Activated CD8-positive, alpha-beta T cell treated with anti-CD3 and anti-CD28 coated beads, Interleukin-2, amount 10 ng/mL, durations not matched to agents 7 days and 5 days (primary cell): ENCODE measurements at places on chromosomes 13 and 19.

DNA sequence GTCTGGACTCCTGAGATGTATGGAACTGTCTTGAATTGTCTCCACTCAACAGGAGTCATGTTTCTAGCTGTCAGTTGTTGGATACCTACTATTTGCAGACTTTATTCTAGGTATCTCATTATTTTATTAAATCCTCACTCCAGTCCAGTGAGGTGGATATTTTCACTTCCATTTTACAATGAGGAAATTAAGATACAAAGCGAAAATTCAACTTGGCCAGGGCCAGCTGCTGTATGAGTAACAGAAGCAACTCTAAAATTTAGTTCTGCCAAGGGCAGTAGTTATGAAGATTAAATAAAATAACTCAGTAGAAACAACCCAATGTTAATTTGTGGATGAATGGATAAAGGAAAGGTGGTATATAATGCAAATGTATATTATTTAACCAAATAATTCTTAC is 12.6 kb upstream of the NDFIP2 start:
- DNase-seq = no peak

- no peak for DNase-seq
Measured at GRCh38 chr13:73103238-73103637, 44.4 kb downstream of the KLF5 start.

DNA sequence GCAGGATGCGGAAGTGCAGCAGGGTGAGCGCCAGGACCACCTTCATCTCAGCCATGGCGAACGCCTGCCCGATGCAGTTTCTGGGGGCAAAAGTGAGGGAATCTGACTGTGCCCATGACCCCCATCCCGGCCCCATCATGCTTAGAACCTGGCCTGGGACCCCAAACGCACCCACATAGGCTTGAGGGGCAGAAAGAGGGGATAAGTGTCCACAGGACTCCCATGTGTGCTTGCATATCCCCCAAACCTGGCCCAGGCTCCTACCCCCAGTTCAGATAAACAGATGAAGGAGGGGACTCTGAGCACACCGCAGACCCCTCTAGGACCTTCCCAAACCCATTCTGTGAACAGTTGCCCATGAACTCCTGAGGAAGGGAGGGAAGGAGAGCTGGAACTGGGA is 16.0 kb upstream of the CYP4F2 start:
- DNase-seq = no peak

DNA sequence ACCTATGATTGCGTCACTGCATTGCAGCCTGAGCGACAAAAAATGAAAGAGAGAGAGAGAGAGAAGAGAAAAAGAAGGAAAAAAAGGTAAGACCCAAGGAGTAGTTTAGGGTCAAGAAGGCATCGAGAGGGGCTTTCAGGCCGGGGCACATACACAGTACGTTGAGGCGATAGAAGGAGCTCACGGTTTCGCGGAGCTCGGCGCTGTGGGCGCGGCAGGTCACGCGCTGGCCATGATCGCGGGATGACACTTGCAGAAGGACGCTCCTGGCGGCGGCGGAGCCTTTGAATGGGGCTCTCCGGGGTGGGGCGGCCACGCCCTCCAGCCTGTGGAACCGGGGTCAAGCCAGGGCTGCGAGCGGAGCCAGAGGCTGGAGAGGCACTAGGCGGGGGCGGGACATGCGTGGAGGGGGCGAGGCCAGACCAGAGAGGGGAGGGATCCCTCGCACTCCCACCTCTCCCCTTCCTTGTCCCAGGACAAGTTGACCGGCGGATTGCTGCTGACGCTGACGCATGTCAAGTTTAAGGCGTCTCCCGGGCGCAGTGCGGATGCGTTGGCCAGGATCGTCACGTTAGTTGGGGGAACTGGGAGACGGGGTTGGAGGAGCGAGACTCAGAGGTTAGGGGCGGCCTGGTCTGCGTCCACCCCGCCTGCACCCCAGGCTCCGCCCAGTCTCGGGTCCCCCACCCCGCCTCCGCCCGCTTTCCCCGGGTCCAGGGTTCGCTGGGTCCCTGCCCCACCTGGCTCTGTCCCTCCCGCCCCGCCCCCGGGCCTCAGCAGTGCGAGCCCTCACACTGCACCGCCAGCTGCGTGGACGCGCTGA is 6.9 kb downstream of the NPHS1 start:
- DNase-seq = peak; percentile 26
